Esophagus mucosa (tissue), 1 donor: ENCODE measurements at places on chromosomes 5 and 9.

DNA sequence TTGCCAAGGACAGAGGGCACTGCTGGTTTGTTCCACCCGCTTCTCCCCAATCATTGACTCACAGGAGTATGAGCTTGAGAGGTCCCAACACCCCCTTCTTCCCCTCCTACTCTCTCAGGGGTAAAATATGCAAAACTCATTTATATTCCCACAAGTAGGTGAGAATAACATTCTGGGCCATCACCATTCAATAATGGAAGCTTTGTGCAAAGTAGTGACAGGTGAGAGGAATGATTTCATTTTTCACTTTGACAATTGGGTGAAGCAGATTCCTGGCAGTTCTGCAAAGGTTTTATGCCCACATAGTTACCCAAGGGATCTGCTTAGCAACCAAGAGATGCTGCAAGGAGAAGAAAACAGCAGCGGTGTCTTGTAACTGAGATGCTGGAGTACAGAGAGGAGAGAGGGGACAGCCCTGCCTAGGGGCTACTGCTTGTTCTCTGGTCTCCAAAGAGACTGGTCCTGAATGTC lies 137.6 kb downstream of the CMYA5 start:
- ATAC-seq: no peak

DNA sequence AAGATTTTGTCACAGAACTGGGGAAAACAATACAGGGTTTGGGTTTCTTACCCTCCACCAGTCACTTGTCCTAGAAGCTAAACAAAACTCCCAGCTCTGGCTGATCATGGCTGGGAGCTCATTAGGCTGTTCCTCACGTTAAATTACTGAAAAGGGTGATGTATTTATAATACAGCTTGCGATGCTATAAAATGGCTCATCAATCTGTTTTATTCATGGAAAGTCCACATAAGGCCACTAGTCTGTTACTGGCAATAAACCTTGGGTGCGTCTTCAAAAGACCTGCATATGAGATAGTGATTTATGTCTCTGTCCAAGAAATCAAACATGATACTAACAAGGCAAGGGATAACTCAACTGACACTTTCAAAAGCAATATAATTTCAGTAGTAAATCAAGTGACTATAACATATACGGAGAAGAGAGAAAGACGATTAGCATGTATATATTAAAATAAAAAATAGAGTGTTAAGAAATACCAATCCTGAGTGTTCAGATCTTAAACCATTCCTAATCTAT lies 219.0 kb downstream of the BNC2 start:
- no peak for ATAC-seq

DNA sequence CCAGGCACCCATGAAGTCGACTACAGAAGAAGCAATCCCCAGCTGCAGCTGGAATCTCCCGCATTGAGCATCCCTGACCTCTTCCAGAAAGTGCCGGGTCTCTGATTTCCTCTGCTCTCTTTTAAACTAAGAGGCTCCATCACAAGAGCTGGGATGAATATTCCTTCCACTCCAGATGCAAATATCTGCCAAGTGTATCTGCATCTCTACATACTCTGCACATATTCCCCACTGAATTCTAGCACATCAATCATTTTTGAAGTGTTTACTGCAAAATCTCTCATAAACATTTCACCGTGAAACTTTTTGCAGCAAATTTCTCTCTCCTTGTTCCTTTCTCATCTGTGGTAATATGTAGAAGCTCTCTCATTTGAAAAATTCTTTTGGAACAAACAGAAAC lies 161.5 kb downstream of the GABRB2 start:
- ATAC-seq: no peak

DNA sequence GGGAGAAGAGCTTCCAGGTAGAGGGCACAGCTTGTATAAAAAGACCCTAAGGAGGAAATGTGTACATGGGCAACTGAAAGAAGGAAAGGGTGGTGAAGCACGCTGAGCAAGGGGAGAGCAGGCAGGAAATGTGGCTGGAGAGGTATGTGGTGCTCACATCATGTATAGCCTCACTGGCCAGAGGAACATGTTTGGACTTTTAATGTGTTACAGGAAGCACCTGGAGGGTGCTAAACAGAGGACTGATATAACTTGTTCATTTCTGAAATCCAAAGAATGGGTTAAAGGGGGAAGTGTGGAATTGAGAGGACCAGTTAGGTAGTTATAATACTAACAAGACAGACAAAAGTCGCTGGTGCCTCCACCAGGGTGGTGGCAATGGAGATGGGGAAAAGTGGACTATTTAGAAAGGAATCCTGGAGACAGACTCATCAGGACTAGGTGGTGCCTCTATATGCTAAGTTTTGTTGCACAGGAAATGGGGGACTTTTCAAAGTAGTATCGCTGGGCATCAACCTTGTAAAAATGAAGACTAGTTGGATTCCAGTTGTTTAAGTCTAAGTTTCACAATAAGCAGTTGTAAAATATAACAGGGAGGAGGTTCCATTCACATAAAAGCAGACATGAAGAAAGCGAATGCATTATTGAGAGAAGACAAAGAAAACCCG lies 63.1 kb upstream of the CD180 start:
- ATAC-seq: no peak

DNA sequence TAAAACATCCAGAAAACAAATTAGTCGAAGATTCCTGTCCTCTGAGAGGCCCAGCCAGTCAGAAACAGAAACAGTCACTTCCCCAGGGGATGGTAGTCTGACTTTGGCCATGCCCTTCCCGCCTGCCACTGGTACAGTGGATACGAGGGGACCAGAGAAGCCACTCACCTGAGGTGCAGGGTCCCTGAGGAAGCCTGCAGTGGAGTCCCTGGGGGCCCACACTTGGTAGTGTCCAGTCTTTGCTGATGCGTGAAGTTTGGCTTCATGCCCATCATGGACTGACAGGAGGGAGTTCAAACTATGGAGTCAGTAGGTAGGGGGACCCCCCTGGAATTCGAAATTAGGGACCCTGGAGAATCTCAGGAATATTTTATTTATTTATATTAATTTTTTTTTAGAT lies 147.5 kb downstream of the DAB2IP start:
- no peak for ATAC-seq

- ATAC-seq: no peak
Measured at GRCh38 chr9:110133059-110133458, 74.9 kb downstream of the C9orf152 start.

DNA sequence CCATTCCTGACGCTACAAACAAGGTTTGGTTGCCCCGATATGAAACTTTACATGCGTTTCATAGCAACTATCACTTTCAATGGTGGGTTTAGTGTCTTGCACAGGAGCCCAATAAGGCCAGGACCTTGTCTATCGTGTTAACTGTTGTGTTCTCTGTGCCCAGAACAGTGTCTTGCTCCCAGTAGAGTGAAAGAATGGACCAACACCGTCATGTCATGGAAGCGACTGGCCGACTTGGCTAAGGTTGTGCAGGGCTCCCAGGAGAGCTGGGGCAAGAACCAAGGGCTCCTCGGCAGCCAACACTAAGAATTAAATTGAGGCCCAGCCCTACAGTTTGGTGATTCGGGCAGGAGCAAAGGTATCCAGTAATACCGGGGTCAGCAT lies 498 bp upstream of the ARHGEF37 start:
- no peak for ATAC-seq

GRCh38 chr5:111488353-111488752 lies 24.0 kb downstream of the STARD4 start:
- no peak for ATAC-seq

DNA sequence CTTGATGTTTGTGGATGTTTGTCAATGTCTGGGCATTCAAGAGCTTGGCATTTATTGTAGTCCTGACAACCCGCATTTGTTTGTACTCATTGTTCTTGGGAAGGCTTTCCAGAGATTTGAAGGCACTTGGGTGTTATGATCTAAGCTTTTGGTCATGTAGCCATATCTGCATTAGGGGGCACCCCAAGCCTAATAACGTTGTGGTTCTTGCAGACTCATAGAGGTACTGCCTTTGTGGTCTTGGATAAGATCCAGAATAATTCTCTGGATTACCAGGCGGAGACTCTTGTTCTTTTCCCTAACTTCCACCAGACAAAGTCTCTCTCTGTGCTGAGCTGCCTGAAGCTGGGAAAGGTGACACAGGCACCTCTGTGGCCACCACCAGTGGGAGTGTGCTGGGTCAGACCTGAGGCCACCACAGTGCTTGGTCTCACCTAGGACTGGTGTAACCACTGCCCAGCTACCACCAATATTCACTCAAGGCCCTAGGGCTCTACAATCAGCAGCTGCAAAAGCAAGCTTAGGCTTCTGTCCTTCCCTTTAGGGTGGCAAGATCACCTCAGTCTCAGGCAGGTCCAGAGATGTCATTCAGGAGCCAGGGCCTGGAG lies 144.4 kb upstream of the TAS2R1 start:
- no peak for ATAC-seq

DNA sequence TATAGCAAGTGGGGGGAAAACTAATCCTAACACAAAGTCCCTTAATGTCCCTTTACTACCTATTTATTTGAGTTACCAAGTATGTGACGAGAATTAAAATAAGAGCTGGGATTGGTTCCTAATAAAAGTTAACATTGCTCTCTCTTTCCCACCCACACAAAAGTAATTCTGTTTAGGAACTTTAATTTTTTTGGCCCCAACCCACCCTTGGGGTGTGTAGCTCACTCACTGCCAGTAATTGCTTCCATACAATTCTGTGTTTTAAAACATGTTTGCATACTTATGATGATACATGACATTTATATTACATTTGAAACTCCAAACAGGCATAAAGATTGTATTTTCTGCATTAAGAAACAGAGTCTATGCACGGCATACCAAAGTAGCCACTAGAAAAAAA lies 106.5 kb downstream of the BNC2 start:
- no peak for ATAC-seq

DNA sequence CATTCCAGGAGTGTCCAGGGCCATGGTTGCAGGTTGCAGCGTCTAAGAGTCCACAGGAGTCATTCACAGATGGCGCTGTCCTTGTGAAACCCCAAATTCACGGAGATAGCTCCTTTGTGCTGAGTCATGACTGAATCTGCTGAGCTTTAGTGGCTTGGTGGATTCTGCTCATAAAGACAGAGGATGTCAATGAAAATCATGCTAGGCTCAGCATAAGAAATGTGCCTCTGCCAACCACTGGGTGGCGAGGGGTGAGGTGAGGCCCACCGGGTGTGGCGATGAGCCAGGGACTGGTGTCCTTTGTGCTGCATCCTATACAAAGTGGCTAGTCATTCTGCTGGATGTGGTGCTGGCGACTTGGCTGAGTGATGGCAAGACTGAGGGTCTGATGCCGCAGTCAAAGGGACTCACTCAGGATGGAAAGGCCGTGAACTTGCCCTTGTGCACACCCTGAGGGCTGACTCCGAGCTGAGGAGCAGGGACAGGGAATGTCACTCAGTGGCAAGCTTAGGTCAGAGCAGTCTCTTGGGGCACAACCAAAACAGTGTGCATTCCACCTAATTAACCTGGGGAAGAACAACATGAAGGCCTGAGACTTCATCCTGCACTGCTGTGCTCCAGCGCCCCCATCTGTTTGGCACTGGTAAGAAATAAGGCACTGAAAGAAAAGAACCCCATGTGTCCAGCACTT lies 71.5 kb downstream of the DAP start:
- ATAC-seq: peak; percentile 11

DNA sequence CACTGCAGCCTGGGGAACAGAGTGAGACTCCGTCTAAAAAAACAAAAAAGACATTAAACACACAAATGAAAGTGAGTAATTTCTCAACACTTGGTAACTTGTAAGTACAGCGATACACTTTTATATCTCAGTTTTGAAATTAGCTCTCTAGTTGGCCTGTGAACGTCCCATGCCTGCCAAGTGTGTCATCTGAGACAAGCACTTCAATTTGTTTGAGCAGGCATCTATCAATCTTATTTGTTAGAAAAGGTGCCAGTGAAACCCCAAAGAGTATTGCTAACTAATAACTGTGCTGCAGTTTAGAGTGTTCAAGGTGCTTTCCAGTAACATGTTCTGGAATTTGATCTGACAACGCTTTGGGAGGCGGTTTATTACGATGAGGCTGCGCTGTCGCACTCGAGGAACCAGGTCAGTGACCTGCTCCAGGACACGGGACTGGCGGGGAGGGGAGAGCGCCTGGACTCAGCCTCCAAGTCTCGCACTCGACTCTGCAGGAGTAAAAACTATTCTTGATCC lies 1.1 kb upstream of the SPIN1 start:
- peak; percentile 3 for ATAC-seq

DNA sequence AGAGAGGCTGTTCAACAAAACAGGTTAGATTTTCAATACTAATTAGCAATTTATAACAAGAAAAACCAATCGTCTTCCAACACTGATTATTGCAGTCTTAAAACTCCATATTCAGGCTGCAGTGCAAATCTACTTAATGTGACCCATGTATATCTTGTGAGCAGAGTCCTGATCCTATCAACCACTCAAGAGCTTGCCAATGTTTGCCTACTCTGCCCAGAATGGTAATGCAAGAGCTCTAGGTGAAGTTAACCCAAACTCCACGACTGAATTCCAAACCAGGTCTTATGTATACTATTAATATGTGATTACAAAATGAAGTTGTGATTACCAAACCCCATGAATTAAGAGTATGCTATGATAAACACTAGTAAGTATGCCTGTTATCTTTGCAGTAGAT lies 17.1 kb downstream of the EFNA5 start:
- ATAC-seq: no peak

GRCh38 chr5:114223866-114224265 lies 138.0 kb upstream of the KCNN2 start:
- no peak for ATAC-seq

- ATAC-seq: no peak
Measured at GRCh38 chr5:15290953-15291352, 209.0 kb upstream of the FBXL7 start.

- ATAC-seq: peak; percentile 68
Measured at GRCh38 chr5:122358372-122358979, 46.4 kb downstream of the SNCAIP start.

- peak; percentile 16 for ATAC-seq
Measured at GRCh38 chr9:87685871-87686519, 39.9 kb upstream of the CTSL start.

DNA sequence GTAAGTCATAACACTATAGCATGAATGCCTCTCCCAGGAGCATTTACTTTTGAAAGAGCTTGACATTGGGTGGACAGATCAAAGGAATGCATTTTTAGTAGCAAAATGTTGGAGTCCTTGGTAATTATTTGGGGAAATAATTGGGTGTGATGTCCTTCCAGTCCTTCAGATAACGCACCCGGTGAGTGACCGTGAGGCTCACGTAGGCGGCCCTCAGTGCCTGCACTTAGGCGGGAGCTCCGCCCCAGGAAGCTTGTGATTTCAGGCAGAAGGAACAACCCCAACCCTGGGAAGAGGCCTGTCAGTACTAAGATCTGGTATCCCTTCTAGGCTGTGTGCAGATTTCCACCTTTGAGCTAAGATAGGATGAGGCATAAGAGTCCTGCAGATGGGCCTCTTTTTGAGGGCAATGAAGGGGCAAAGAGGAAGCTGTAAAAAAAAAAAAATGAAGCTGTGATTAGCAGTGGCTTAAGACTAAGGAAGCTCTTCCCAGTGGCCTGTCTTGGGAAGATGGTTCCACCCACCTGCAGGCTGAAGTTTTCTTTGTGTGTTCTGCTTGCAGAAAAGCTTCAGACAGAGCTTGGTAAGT lies 14.9 kb downstream of the BTNL9 start:
- ATAC-seq: no peak

GRCh38 chr9:14746626-14747025 lies 24.1 kb upstream of the CER1 start:
- ATAC-seq: no peak
